Mesangial cell (primary cell): ENCODE measurements at places on chromosomes 13 and 19. TPM values are rescaled to one million over a fixed set of nuclear protein-coding genes. Genes with fewer than 3 reads are reported as not detected.

Gene DMKN
- total RNA-seq: 29.5 and 70.4 TPM in 2 replicates

Gene C5AR1
- total RNA-seq: not detected in 2 replicates

Gene TNFSF11
- total RNA-seq: 0.49 and 1.5 TPM in 2 replicates

Gene HDGFL2
- total RNA-seq: 66.5 and 69.6 TPM in 2 replicates

Gene RXFP2
- total RNA-seq: not detected in 2 replicates
